ENCODE measurements at places on chromosomes 11 and 22. TPM values are rescaled to one million over a fixed set of nuclear protein-coding genes. Genes with fewer than 3 reads are reported as not detected.

Gene FGF4
- polyA plus RNA-seq: not detected

Gene IFITM1
- polyA plus RNA-seq: 660 TPM

Gene TLCD5
- polyA plus RNA-seq: 8.0 TPM

DNA sequence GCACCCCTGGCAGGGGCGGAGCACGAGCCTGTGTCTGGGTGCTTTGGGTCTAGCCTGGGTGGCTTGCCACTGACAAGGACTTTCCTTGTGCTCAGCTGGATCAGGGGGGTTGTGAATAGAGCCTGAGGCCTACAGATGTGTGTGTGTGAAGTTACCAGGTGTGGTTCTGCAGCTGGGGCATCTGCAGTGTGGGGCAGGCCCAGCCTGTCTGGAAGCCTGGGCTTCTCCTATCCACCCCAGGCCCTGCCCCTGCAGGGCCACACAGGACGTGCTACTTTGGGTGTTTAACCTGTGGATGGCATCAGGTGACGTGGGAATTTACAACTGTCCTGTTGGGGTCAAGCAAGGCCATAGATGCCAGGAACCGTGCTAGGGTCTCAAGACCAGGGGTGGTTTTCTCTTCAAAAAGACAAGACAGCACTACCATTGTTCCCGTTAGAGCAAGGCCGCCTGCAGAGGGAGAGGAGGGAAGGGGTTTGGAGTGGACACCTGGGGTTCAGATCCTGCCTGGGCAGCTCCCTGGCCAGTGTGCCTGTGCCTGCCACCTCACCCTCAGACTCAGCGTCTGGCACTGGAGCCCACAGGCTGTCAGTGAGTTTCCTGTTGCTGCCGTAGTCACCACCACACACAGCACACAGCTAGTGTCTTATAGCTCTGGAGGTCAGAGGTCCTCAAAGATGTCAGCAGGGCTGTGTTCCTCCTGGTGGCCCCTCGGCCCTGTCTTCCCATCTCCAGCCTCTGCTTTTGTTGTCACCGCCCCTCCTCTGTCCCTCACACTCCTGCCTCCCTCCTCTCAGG, 31.6 kb downstream of the CTTN start:
- DNase-seq: no peak

- DNase-seq: no peak
Measured at GRCh38 chr11:34531663-34532062, 18.1 kb upstream of the ELF5 start.

- DNase-seq: no peak
Measured at GRCh38 chr11:933142-933851, 7.6 kb downstream of the AP2A2 start.

Gene SOX10
- not detected for polyA plus RNA-seq

Gene OR56A1
- not detected for polyA plus RNA-seq

All from BJ (cell line).